ENCODE measurements at places on chromosomes 5 and 9.

GRCh38 chr5:55538661-55539060, 3.9 kb upstream of the PLPP1 start:
- DNase-seq: peak; percentile 8

DNA sequence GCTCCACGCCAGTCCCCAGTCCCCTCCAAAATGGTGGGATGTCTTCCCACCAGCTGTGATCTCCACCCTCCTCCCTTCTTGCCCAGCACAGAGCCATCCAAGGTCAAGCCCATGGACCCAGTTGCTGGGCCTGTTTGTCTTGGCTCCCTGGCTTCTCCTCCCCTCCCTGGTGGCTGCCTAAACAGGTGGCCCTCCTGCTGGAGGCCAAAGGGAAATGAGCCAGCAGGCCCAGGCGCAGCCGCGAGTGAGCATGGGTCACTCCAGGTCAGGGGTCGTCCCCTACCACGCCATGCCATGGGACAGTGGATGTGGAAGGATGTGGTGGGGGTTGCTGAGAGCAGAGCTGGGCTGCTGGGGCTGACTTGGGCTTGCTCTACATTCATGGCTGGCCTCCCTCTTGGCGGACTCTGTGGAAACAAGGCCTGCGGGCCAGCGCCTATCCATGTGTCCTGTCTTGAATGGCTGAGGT, 33.6 kb downstream of the COL15A1 start:
- no peak for DNase-seq

DNA sequence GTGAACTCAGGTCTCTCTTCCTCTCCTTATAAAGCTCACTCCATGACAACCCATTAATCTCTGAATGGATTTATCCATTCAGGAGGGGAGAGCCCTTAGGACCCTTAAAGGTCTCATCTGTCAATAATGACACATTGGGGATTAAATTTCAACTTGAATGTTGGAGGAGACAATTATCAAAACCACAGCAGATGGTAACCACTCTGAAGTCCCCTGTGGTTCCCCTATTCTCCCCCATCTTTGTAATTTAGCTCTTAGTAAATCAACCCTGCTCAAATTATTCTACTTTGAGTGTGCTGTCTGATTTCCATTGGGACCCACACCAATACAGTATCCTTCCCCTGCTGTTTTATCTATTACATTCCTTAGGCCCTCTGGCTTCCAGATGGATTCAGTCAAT, 72.0 kb upstream of the RAI14 start:
- no peak for DNase-seq

DNA sequence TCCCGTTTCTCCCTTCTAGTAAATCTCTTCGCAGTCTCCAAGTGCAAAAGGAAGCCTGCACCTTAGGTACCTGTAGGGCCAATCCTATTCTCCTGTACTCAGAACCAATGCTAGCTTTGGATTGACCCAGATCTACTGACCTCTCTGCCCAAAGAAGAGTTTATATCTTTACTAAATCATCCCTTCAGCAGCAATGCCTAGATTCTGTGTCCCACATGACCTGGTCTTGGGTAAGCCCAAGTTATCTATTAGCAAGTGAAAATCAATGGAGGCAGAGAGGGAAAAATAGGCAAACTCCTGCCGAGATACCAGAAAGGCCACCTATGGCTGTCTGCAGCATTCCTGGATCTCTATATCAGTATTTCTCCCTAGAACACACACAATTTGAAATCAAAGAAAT, 60.0 kb downstream of the SUSD1 start:
- no peak for DNase-seq

- peak; percentile 41 for DNase-seq
Observed at GRCh38 chr9:87445646-87446045, 52.0 kb upstream of the DAPK1 start.

- DNase-seq: peak; percentile 73
Observed at GRCh38 chr9:130940693-130941576, 1.9 kb upstream of the FIBCD1 start.

- DNase-seq: no peak
Observed at GRCh38 chr5:390623-391491, 52.1 kb upstream of the EXOC3 start.

- DNase-seq: peak; percentile 56
Observed at GRCh38 chr9:127950513-127951289, 13.0 kb upstream of the DPM2 start.

- no peak for DNase-seq
Observed at GRCh38 chr9:17481565-17481964, 97.3 kb upstream of the SH3GL2 start.

GRCh38 chr9:106862821-106863720, at the start of gene ZNF462:
Gene ZNF462, plus strand, starts transcription at chr9:106863166. Its CDS starts 60,218 bp downstream, at chr9:106923384.
- DNase-seq: peak; percentile 84

- DNase-seq: peak; percentile 87
Observed at GRCh38 chr9:35736201-35736633, 3.8 kb downstream of the CREB3 start.

- no peak for DNase-seq
Observed at GRCh38 chr9:92253656-92254055, 39.8 kb downstream of the IARS1 start.
